A549 treated with DMSO at 1 μM for 4 hours (cell line): ENCODE measurements at places on chromosomes 1 and 21. TPM values are rescaled to one million over a fixed set of nuclear protein-coding genes. Genes with fewer than 3 reads are reported as not detected.

The DCDC2B gene
- not detected in 5 replicates for total RNA-seq

The EPHX1 gene
- total RNA-seq: 210 to 252 TPM (median 236 TPM) in 5 replicates

The PEAR1 gene
- 7.8 to 12.2 TPM (median 10.1 TPM) in 5 replicates for total RNA-seq

The SPATA6 gene
- 0.82 to 2.8 TPM (median 1.6 TPM) in 5 replicates for total RNA-seq

The KCNJ15 gene
- 0.09 to 0.30 TPM (median 0.19 TPM) in 5 replicates for total RNA-seq
